Activated naive CD4-positive, alpha-beta T cell (primary cell): ENCODE measurements at places on chromosomes 2 and 18.

DNA sequence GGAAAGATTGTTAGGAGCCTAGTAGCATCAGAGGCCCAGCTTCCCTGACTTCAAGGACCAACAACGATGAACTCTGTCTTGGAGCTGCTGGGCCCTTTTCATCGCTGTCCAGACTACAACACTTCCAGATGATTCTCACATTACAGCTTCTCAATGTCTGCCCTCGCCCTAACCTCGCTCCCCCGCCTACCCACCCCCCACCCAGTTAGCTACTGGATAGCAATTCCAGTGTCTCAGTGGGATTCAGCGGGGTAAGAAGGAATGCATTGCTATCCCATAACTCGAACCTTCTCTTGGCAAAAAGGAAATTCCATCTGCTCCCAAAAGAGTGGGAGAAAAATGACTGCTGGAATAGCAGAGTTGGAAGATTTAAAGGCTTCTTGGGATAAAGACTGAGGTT is 65.0 kb downstream of the RPL37A start:
- no peak for DNase-seq

GRCh38 chr2:42752816-42753813 is 10.8 kb downstream of the OXER1 start:
- no peak for DNase-seq

DNA sequence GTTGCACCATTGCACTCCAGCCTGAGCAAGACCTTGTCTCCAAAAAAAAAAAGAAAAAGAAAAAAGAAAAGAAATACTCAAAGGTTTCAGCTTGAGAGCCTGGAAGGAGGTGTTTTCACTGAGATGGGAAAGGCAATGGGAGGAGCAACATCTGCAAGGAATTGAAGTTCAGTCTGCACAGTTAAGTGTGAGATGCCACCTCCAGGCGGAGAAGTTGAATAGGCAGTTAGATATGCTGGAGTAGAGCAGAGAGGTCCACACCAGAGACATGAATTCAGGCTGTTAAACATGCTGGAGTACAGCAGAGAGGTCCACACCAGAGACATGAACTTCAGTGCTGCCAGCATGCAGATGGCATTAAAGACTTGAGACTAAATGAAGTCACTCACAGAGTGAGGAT is 41.4 kb upstream of the DTNB start:
- no peak for DNase-seq

GRCh38 chr2:112201696-112202430 is 53.0 kb downstream of the ZC3H8 start:
- no peak for DNase-seq

DNA sequence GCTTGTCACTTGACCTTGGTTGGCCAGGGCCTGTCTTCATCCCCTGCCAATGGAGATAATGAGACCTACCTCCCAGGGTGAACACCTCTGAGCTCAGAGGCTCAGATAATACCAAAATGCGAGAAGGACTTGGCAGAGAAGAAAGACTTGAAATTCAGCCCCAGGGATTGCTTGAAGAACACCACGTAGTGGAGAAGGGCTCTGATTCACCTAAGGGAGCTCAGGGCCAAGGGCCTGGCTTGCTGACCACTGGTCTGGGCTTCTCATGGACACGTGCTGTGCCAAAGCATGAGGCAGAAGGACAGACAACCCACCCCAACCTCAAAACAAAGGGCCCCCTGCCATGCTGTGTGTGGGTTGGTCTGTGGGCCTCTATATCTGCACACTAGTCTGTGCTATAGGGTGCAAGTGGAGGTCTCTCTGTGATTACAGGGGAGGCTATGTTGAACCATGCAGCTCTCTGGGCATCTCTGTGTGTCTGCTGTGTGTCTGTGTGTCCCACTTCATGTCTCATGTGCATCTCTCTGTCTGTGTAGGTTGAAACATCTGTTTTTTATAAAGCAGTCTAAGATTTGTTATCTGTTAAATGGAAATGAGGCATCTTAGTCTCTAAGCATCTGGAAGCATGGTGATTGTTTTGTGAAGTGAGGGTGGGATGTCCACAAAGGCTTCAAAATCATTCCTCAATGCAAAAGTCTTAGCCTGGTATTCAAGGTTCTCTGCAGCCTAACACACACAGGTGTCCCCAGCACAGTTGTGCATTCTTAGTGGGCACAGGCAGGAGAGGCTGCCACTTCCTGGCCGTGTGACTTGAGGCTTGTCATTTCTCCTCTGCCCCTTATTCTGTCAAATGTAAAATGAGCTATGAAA is 61.0 kb upstream of the EPAS1 start:
- DNase-seq = no peak

- no peak for DNase-seq
Measured at GRCh38 chr2:70991742-70992141, 2.9 kb downstream of the TEX261 start.

- peak; percentile 61 for DNase-seq
Measured at GRCh38 chr18:69935319-69936190, 12.1 kb downstream of the CD226 start.

- no peak for DNase-seq
Measured at GRCh38 chr2:232543928-232544631, 4.6 kb downstream of the CHRNG start.

DNA sequence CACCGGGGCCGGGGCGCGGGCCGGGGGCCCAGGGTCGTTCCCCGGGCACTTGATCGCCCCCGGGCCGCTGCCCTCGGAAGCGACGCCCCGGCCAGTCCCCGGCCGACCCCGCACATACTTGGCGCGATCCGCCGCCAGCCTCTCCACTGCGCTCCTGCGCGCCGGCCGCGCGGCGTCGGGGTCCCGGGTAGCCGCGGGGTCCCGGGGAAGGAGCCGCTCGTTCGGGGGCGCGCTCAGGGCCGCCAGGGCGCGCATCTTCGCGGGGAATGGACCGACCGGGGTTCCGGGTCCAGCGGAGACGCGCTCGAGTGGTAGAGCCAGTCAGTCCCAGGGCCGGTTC is 204 bp downstream of the FAM110C start:
- DNase-seq = no peak

- no peak for DNase-seq
Measured at GRCh38 chr2:10137053-10137843, 14.7 kb downstream of the RRM2 start.

- no peak for DNase-seq
Measured at GRCh38 chr2:102138331-102138730, 4.2 kb upstream of the IL1R1 start.

DNA sequence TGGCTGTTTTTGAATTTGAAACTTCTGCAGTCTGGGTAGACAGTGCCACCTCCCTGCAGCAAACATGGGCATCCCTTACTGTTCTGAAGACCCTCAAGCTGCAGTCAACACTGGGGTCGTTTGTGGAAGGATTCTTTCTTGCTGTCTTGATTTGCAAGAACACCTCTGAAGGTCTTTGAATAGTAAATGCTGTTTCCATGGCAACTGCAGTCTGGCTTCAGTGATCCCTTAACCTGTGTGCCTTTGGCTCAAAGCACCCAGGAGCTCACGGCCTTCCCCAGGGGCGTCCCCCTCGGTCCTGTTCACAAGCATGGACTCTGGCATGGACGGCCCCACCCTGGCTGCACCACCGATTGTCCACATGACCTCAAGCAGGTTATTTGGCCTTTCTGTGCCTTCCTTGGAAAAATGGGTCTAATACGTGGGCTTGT is 38.3 kb downstream of the LRRFIP1 start:
- no peak for DNase-seq

DNA sequence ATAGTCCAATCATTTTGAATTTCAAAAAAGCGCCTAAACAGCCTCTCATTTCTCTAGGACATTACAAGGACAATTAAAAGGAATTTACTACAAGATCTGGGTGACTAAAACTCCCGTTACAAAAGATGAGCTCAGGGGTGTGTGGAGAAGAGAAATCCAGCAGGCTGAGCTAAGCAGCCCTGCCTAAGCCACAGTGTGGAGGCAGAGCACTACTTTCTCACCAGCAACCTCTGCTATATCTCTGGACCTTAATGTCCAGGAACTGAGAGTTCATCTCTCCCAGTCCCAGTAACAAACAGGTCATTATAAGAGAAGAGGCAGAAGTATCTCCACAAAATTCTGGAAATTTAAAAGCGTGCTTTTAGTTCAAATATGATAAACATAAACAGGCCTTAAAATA is 18.9 kb upstream of the ANKRD62 start:
- no peak for DNase-seq

- DNase-seq = no peak
Measured at GRCh38 chr2:183214680-183215079, 90.4 kb downstream of the NUP35 start.

- DNase-seq = no peak
Measured at GRCh38 chr18:76963936-76964335, 141.6 kb downstream of the ZNF236 start.

DNA sequence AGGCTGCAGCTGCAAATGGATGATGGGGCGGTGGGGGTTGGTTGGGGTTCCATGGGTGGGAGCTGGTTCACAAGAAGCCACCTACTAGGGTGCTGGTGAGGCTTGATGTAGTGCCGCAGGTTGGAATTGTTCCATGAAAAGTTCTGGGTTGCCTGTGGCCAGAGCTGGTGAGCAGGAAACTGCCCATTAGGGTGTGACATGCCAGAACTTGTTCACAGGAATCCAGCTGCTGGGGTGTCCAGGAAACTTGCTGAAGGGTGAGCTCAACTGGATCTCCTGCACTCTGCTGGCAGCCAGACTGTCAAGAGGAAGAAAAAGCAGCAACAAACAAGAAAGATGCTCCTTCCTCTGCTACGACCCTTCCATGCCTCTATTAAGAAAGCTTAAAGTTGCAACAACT is 48.8 kb downstream of the MAP3K20 start:
- no peak for DNase-seq

DNA sequence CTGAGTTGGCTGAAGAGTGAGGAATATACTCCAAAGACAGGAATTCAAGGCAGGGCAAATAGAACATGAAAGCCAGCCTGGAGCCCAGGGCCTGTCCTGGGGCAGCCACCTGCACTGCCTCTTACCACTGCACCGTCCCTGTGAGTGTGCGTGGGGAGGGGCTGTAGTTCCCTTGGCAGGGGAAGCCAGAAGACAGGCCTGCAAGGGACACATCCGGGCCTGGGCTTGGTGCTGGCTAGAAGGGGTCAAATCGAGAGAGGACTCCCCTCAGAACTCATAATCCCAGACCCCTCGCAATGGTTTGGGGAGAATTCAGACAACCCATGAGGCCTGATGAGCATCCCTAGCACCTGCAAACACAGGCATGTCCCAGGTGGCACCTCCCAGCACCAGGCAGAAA is 87.0 kb downstream of the HDAC4 start:
- DNase-seq = no peak

- DNase-seq = no peak
Measured at GRCh38 chr2:189226017-189226416, 46.5 kb upstream of the COL5A2 start.

DNA sequence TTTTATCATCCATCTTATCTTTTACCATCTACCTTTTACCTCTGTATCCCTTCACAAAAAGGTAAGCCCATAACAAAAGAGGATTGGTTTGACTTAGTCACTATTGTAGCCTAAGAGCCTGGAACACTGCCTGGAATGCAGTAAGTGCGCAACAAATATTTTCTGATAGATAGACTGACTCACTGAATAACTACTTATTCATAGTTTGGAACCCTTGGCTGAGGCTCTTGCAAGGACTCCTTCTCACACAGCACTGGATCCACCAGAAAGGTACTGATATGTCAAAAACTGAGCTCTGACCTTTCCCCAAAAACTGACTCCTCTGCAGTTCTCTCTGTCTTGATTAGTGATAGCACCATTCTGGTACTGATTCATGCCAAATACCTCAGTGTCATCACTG is 426.7 kb downstream of the SETBP1 start:
- no peak for DNase-seq

DNA sequence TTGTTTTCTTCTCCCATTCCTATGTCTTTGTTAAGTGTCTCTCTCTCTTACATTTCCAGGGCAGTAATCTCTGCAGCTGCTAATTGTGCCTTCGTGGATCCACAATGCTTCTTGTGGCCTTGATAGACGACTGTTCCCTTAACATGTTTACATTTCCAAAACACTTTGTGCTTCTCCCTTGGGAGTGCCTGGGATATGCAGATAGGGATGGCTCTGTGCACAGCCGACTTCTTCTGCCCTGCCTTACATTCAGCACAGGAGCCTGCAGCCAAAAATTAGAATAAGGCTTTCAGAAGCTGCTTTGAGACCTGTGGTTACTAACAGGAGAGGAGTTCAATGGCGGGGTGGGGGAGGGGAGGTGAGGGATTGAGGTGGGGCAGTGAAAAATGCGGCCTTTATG is 328.9 kb downstream of the TDRD15 start:
- no peak for DNase-seq

DNA sequence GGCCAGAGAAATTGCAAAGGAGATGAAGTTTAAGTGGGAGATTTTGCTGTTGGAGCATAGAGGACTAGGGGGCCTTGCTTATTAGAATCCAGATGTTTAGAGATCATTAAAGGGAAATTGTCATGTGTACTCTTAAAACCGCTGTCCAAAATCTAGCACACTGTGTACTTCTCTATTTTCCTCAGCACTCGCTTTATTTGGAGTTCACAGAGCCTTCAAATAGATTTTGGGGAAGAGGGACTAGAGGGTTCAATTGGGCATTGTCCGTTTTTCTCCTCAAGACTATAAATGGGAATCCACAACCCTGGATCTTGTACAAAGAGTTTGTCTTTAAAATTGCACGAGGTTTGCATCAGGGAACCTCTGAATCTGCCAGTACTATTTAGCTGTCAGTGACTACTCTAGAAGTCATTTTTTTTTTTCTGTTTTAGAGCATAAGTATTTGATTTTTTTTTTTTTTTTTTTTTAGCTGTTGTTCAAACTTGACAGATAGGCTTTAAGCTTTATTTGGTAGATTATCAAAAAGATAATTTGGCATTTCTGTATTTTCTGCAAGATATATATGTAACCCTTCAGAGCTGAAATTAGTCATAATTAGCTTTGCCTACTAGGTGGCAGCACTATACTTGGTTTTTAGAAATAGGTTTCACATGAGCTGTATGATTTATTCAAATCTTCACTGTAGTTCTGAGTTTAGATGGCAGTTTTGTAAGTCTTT is 14.2 kb downstream of the PMS1 start:
- DNase-seq = no peak

DNA sequence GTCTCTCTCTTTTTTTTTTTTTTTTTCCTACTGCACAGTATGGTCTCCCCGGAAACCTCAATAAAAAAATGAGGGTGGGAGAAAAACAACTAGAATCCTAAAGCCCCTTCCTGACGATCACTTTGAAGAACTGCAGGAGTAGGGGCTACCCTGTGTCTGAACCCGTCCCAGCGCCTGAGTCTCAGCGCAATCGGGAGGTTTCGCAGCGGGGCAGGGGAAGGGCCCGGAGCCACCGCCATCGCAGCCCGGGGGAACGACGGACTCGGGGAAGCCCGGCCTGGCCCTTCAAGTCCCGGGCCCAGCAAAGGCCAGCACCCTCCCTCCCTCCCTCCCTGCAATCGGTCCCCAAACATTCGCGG is 411 bp downstream of the NARS1 start:
- no peak for DNase-seq

DNA sequence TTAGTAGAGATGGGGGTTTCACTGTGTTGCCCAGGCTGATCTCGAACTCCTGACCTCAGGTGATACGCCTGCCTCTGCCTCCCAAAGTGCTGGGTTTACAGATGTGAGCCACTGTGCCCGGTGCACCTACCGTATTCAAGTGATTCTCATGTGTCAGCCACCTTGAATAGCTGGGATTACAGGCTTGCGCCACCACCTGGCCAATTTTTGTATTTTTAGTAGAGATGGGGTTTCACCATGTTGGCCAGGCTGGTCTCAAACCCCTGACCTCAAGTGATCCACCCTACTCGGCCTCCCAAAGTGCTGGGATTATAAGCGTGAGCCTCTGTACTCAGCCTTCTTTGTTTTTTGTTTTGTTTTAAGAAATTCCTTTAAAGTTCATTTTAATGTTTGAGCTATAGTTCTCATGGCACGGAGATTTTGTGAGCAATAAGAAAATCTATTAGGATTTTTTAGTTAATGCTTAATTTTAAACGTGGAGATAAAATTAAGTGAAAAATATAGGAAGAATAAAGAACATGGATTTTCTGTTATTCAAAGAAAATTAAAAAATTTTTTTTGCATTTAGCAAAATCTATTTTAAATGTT is 242.6 kb downstream of the PHLPP1 start:
- DNase-seq = peak; percentile 3
